ENCODE measurements at places on chromosomes 11 and 22.
A peak's percentile ranks its signal among the peaks of the same experiment; 100 is the strongest.

- DNase-seq: no peak
Measured at GRCh38 chr11:117827521-117828511, 3.3 kb upstream of the FXYD2 start.

DNA sequence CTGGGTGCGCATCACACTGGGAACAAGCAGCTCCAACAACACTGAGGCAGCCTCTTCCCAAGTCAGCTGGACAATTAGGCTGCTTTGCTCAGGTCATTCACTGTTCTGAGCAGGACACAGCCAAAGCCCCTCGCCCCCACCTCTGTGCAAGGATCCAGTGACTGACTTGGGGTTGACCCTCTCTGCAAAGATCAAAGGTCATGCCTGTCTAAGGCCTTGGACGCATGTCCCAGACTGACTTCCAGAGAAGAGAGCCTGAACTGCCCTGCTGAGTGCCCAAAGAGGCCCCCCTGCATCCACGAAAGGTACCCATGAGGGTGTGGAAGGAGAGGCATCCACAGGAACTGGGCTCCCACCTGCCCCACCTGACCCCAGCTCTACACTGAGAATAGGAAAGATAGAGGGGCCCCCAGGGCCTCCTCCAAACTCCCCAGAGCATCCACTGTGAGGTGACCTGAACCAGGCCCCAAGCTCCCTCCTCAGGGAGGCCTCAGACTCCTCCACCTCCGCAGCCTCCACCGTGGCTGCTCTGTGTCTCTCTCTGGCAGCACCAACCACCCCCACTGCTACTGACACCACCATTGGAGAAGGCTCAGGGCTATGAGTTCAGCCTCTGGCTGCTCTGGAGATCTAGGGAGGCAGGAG, 53.5 kb downstream of the IGLL5 start:
- DNase-seq: no peak

GRCh38 chr22:50076646-50077535, 8.3 kb downstream of the MLC1 start:
- DNase-seq: no peak

DNA sequence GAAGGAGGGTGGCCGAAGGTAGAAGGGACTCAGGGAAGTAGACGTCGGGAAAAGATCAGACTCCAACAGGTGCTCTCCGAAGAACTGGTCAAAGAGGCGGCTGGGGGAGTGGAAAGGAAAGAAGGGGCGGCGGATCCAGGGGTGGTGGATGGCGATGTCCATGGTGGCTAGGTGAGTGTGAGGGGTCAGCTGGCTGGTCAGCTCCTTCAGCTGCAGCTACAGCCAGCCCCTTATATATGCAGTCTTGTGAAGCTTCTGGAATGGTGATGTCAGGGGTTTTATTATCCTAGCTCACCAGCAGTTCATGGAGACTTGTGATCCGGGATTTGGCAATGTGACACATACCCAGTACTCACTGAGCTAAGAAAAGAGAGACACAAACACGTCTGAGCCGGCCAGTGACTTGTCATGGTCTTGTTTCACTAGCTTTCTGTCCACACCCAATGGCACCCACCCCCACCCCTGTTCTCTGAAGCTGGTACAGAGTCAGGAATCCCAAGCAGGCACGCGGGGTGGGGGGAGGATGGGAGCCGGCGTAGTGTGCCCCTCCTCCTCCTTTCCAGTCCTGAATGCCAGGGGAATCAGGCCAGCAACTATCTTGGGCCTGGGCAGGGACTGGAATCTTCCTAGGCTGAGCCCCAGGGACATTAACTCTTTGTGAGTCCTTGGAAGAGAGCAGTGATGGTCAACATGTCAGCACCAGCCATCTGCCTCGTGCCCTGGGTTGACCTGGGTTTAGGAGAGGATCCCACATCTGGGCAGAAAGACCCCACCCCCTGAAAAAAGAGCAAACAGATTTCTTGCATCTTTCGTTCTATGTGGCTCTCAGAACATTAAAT, at the start of gene CRYAB:
Gene CRYAB (minus strand): TSS at position 208 of the 839 bp plus-strand sequence. CDS start 46 bp downstream, at position 162.
- DNase-seq: no peak

DNA sequence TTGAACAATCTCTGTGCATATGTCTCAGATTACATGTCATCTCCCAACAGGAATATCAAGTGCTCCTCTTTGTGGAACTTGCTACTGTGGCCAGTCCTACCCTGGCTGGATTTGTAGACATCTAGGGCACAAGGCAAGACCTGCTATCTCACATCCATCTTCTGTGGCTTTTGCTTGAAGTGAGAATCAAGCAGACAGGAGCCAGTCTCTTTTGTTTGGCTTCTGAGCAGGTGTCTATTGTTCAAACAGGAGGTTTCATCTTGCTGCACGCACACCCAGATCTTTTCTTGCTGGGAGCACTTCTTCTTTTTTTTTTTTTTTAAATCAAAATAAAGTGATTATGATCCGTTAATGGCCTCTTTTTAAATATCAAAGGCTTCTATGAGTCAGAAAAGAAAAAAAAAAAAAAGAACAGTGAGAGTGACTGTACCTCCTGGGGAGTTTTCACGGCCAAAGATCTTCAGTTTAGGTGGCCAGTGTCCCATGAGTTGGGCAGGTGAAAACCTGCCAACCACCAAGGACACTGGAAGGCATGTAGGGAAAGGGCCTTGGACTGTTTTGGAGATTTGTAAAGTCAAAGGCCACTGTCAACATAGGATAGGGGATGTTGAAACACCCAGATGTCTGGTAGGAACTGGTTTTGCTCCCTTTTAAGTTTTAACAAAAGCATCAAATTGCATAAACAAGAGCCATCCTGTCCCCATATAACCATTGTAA, 78.1 kb downstream of the CD44 start:
- no peak for DNase-seq

- DNase-seq: no peak
Measured at GRCh38 chr22:17717708-17718107, 56.6 kb downstream of the BID start.

DNA sequence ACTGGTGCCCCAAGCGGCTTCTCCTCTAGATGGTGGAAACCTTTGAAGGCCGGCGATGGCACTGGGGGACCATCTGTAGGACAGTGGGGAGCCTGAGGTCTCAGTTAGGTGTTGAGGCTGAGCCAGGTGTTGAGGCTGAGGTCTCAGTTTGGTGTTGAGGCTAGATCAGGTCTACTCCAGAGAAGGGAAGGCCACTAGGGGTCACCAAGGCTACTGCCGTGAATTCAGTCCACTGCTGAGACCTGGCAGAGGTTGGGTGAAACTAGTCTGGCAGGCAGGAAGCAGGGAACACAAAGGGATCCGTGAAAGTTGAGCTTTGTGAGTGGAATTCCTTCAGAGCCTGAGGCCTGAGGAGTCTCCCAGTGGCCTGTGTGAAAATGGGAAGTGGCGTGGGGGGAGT, 123.8 kb upstream of the FGF3 start:
- DNase-seq: no peak

GRCh38 chr11:2889362-2890273, 4.0 kb upstream of the CDKN1C start:
- DNase-seq: no peak

GRCh38 chr22:32911503-32911902, 110.0 kb downstream of the TIMP3 start:
- no peak for DNase-seq

GRCh38 chr11:34065505-34066203, 14.1 kb downstream of the CAPRIN1 start:
- DNase-seq: no peak

DNA sequence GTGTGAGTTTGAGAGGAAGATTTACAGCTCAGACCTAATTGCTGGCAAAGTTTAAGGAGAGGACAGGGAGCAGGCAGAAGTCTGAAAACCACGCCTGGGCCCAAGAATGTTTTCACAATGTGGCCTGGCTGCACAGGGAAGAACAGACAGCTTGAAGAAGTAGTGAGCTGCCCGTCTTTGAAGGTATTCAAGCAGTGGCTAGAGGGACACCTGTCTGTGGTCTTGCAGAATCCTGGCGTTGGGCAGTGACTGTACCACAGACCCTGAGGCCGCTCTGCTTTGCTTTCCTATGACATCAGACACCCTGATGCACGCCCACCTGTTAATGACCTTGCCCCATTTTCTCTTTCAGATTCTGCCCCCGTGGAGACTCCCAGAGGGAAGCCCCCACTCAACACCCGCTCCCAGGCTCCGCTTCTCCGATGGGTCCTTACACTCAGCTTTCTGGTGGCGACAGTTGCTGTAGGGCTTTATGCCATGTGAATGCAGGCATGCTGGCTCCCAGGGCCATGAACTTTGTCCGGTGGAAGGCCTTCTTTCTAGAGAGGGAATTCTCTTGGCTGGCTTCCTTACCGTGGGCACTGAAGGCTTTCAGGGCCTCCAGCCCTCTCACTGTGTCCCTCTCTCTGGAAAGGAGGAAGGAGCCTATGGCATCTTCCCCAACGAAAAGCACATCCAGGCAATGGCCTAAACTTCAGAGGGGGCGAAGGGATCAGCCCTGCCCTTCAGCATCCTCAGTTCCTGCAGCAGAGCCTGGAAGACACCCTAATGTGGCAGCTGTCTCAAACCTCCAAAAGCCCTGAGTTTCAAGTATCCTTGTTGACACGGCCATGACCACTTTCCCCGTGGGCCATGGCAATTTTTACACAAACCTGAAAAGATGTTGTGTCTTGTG, 6.6 kb upstream of the MCM5 start:
- DNase-seq: no peak

DNA sequence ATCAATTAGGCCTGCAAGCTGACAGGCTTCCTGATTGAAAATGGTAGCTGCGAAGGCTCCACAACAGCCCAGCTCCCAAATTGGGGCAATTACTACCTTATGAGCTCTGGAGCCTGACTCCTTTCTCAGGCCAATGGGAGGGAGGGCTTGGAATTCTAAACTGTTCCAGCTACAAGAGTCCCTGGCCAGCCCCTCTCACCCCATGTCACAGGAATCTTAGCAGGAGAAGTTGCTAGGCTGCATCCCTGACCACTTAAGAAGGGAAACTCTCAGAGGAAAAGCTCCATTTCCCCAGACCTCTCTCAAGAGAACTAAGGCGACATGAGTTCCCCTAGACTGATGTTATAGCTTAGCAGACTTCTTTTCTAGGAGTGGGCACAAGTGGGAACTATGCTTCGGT, 4.9 kb downstream of the LRP4 start:
- no peak for DNase-seq

- no peak for DNase-seq
Measured at GRCh38 chr11:16987205-16987568, 27.0 kb downstream of the PLEKHA7 start.

DNA sequence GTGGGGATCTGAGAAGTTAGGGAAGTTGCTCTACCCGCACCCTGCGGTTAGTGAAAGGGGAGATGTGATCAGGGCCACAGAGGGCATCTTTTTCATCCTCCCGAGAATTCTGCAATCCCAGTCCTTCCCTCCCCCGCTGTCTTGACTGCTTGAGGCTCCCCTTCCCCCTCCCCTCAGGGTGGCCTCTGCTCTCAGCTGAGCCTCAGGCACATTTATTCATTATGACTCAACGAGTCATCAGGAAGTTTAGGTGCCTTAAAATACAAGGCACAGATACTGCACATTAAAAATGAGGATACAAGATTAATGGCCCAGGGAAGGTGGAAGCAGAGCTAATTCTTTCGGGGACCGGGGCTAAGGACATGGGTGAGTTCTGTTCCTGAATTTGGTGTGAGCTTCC, 104.0 kb downstream of the CACNA1I start:
- DNase-seq: no peak

GRCh38 chr11:126169291-126169690, 42.2 kb downstream of the RPUSD4 start:
- no peak for DNase-seq

- no peak for DNase-seq
Measured at GRCh38 chr11:61602775-61603569, 22.1 kb upstream of the SYT7 start.

DNA sequence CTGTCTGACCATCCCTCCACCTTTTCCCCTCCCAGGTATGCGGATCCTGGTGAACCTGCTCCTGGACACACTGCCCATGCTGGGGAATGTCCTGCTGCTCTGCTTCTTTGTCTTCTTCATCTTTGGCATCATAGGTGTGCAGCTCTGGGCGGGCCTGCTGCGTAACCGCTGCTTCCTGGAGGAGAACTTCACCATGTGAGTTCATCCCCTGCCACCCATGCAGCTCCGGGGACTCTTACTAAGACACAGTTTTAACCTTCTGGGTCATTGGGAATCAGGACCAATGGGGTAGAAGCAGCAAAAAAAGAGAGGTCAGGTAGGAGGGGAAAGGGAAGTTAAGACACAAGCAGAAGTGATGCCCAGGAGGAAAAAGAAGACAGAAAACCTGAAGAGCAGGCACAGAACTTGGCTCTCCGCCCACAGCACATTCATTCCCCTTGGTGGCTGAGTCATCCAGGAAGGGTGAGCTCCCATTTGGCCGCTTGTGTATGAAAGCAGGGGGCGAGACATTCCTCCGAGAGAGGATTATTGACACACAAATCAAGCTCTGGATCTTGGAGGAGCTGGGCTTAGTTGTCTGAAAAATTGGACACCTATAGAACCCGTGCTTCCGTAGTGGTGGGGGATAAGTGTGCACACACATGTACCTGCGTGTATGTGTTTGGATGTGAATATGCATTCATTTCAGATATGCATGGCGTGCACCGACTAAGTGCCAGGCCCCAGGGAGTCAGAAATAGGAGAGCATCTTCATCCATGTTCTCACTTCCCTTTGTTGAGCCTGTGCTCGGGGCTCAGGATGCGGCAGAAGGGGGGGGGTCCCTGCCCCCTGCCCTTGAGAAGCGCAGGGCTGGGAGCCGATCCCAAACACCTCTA, 64.2 kb downstream of the CACNA1I start:
- peak; percentile 35 for DNase-seq

GRCh38 chr11:3181725-3182461, 16.8 kb upstream of the OSBPL5 start:
- no peak for DNase-seq

- no peak for DNase-seq
Measured at GRCh38 chr22:24582056-24582814, 10.6 kb downstream of the LRRC75B start.

DNA sequence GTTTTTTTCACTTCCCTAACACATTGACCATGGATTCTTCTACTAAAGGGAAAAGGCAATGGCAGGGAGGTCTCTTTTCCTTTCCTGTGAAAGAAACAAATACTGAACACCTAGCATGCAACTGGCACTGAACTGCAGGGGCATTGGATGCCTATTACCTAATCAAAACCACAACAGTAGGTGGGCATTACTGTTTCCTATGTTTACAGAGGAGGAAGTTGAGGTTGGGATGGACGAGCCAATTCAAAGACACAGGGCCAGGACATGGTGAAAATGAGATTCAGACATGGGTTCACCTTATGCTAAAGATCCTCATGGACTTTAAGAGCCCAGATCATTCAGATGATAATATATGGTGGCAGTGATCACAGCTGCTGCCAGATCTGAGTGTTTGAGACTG, 407.0 kb downstream of the MIAT start:
- no peak for DNase-seq

- no peak for DNase-seq
Measured at GRCh38 chr11:11876458-11876857, 34.7 kb downstream of the USP47 start.
